Uterus (tissue), 4 donors: ENCODE measurements at places on chromosomes 16 and 17. TPM values are rescaled to one million over a fixed set of nuclear protein-coding genes. Genes with fewer than 3 reads are reported as not detected.

ZNF597 gene
- total RNA-seq, result 3.4 TPM

NR1D1 gene
- 4.1 TPM for total RNA-seq

CD19 gene
- not detected for total RNA-seq

CDRT15 gene
- not detected for total RNA-seq

PRKCB gene
- total RNA-seq, result 1.8 TPM

MYO1C gene
- 89.1 TPM for total RNA-seq
